NCI-H187 treated with DMSO at 0.1 percent for 48 hours (cell line): ENCODE measurements at places on chromosomes 5 and 9.

DNA sequence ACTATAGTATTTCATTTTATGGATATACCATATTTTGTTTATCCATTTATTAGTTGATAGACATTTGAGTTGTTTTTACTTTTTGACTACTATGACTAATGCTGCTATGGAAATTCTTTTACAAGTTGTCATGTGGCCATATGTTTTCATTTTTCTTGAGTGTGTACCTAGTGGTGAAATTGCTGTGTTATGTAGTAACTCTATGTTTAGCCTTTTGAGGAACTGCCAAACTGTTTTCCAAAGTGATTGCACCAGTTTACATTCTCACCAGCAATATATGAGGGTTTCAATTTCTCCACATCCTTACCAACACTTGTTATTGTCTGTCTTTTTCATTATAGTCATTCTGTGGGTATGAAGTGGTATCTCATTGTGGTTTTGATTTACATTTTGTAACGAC lies 75.4 kb downstream of the GRIA1 start:
- no peak for DNase-seq

- DNase-seq, result no peak
These were observed 68.1 kb downstream of the NIPBL start for GRCh38 chr5:36944607-36945225.

DNA sequence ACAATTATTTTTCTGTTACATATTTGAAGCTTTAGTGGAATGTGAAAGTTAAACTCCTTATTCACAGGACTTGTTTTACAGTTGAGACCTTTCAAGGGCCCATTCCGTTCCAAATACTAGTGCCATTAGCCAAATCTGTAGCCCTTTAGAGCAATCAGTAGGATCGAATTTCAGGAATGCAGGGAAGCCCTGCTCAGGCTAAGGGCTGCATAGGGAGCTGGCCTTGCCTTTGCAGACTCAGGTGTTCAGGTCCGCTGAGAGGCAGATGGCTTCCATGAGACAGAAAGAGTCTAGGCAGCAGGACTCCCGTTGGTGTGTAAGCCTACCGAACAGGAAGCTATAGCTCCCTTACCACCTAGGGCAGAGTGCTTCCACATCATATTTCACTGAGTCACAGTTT lies 150.1 kb upstream of the SLC27A6 start:
- DNase-seq, result no peak

DNA sequence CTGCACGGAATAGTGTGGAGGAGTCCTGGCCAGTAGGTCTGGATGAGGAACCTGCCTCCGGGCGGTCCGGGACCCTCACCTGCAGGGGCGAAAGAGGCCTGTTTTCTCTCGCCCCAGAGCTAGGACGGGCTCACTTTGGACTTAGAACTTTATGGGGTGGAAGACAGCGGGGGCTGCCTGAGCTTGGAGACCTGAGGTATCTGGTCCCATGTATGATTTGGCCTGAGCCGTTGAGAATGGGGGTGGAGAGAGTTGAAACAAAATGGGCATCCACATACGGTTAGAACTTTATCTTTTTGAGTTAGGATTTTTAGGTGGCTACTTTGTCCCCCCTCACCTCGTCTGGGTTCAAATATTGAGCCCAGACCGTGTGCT lies 681 bp upstream of the ETF1 start:
- DNase-seq, result no peak

- no peak for DNase-seq
These were observed 1.4 kb upstream of the SNX18 start for GRCh38 chr5:54516051-54516655.

DNA sequence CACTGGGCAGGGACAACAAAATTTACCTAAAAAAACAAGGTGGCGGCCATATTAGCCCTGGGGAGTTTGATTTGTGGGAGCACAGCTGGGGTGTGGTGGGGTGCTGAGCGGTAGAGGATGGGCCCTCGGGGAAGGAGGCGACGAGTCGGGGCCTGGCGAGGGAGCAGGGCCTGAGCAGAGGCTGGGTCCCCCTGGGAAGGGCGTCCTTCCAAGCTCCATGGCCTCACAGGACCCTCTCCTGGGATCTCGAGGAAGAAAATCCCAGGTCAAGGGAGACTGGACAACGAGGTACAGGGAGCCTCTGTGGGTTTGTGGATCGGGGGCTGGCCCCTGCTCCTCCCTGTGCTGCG lies 165.5 kb downstream of the CACNA1B start:
- no peak for DNase-seq

DNA sequence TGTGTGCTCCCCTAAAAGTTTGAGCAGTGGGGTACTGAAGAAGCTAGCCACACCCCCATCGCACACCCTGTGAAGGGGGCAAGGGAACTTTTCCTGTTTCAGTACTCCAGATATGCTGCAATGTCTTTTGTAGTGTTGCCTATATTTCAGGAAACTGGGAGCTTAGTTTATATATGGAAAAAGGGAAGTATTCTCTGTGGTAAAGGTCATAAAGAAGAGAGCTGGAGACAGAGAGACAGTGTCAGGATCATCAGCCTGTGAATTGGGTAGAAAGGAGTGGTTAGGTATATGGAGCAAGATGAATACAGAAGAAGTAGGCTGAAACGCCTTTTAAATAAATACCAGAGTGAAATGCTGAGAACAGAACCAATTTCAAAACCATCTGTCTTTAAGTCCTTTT lies 82.2 kb upstream of the C9orf72 start:
- no peak for DNase-seq
